ENCODE measurements at places on chromosomes 1 and 21. TPM values are rescaled to one million over a fixed set of nuclear protein-coding genes. Genes with fewer than 3 reads are reported as not detected.

DNA sequence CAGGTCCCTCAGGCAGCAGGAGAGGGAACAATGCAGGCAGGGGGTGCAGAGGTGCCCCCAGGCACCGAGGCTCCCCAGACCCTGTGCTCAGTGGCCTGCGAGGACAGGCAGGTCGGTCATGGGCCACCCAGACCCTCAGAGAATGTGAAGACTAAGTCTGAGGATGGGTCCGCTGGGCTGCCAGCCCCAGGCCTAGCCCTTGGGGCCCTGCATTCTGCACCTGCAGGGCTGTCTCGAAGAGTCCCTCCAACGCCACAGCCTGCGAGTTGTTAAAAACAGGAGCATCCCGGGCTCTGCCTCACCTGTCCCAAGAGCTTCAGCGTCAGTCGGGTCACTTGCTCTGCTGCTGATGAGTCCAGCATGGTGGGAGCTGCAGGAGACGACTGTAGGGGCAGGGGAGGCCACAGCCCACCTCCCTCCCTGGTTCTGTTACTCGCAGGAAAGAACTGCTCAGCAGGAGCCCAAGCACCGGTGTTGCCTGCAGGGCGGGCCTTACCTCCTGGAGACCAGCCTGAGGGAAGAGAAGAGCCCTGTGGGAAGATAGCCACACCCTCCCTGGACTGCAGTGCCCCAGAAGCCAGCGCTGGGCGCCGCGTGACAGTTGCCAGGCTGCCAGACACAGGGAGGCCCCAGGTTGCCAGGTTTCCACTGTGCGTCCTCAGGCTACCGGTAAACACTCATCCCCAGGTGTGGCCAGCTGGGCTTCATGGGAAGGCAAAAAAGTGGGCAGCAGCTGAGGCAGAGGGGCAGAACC is 5.8 kb downstream of the C21orf58 start:
- no peak for DNase-seq

GRCh38 chr1:186568221-186568620 is 107.3 kb upstream of the PDC start:
- DNase-seq = no peak

Gene AMY1B
- 0.33 TPM for polyA plus RNA-seq

Gene TFAP2E
- 0.31 TPM for polyA plus RNA-seq

GRCh38 chr1:232853994-232854797 is 49.0 kb downstream of the MAP10 start:
- DNase-seq = no peak

DNA sequence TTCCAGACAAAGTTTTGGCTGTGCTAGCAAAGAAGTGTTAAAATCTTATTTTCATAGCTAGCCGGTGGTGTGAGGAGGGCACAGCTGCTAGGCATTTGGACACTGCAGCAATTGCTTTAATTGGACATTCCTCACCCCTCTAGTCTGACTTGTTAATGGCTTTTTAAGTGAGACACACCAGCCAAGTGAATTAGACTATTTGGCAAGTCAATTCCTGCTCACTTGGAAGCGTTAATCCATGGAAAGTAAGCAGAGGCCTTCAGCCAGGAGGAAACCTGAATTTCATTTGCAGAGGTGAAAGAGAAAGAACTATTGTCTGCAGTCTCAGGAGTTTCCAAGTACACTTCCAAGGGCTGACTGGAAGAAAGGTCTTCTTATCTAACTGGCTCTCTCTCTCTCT is 175.7 kb downstream of the ST6GALNAC3 start:
- DNase-seq = peak; percentile 61

Gene PDZK1IP1
- polyA plus RNA-seq = 0.54 TPM

Gene KRTAP21-2
- not detected for polyA plus RNA-seq

Gene C1QB
- polyA plus RNA-seq = 12.2 TPM

Gene PDZK1
- polyA plus RNA-seq = 0.85 TPM

Gene ILDR2
- 1.4 TPM for polyA plus RNA-seq

DNA sequence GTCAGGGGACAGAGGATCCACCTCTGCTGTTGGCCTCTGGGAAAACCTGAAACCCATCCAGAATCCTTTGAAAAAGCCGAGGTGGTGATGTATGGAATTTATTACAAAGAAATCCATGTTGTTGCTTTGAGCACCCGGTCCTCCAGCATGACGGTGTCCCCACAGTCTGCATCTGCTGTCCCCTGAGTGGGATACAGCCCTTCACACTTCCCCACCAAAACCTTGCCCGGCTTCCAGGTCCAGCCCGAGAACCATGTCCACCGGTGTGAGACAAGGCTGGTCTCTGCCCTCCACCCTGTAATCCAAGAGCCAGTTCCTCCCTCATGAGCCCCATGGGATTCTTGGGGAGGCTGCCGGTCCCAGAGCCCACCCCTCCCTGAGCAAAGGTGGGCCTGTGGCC is 70.5 kb downstream of the STUM start:
- DNase-seq = no peak

Gene COA7
- 18.0 TPM for polyA plus RNA-seq

DNA sequence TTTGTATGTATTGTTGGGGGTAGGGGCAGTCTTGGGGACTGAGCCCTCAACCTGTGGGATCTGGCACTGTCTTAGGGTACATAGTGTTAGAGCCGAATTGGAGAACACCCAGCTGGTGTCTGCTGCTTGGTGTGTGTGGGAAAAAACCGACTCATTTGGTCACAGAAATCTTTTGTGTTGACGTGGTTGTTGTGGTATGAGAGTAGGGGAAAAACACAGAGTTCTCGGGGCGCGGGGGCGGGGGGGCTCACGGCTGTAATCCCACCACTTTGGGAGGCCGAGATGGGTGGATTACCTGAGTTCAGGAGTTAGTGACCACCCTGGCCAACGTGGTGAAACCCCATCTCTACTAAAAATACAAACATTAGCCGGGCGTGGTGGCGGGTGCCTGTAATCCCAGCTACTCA is 15.3 kb upstream of the SRSF10 start:
- no peak for DNase-seq

DNA sequence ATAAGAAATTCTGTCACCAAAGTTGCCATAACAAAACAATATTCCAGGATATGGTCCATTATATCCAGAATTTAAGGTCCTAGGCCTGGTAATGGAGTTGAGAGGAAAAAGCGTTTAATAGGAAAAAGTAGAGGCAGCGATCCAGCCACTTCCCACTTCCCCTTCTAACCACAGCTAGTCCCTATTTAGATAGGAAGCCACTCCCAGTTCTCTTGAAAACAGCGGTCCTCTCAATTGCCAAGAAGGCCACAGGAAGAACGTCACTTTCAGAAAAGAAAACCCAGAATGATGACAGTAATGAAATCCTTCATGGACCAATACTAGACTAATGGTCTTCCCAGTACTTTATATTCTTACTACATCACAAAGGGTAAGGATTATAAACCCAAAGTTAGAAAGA is 38.6 kb downstream of the ABL2 start:
- DNase-seq = no peak

GRCh38 chr1:25253911-25254310 is 6.7 kb upstream of the RSRP1 start:
- DNase-seq = no peak

GRCh38 chr1:198275597-198275996 is 118.8 kb downstream of the NEK7 start:
- DNase-seq = no peak

Gene TRIM17
- polyA plus RNA-seq = not detected

DNA sequence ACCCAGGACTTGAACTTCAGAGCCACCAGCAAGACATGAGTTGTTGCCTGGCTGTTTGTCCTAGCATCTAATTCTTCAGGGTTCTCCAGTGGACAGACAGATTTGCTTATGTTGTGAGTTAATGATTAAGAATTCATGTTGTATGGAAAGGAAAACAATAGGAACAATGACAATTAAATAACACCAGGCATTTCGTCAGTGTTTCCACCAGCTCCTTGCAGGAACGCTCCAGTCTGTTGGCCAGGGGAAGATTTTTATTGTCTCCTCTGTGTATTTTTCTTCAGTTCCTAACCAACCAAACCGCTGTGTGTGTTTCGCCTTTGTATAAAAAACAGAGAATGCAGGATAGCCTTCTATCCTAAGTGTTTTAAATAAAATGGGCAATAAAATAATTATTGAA is 64.4 kb upstream of the PTGFR start:
- peak; percentile 8 for DNase-seq

Gene RAB25
- polyA plus RNA-seq = not detected

Gene PHLDA3
- polyA plus RNA-seq = 14.8 TPM

Gene MROH9
- not detected for polyA plus RNA-seq

Gene METTL25B
- 26.5 TPM for polyA plus RNA-seq

Gene NR1I3
- 1.6 TPM for polyA plus RNA-seq

Gene KIAA1614
- 22.5 TPM for polyA plus RNA-seq

DNA sequence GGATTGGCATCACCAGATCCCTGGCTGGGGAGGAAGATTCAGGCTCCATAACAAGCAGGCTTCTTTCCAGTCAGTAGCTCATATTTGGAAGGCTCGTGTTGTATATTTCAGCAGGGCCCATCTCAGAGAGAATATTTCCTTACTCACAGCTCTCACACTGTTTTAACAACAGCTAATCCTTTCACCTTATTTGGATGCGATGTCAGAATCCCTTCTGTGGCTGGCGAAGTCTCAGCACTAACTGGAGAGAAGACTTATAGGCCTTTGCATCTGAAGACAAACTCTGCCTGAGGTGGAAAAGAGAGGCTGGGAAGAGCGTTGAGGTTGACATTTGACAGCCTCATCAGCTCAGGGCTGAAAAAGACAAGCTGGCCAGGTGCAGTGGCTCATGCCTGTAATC is 47.2 kb upstream of the CAPZB start:
- DNase-seq = no peak

DNA sequence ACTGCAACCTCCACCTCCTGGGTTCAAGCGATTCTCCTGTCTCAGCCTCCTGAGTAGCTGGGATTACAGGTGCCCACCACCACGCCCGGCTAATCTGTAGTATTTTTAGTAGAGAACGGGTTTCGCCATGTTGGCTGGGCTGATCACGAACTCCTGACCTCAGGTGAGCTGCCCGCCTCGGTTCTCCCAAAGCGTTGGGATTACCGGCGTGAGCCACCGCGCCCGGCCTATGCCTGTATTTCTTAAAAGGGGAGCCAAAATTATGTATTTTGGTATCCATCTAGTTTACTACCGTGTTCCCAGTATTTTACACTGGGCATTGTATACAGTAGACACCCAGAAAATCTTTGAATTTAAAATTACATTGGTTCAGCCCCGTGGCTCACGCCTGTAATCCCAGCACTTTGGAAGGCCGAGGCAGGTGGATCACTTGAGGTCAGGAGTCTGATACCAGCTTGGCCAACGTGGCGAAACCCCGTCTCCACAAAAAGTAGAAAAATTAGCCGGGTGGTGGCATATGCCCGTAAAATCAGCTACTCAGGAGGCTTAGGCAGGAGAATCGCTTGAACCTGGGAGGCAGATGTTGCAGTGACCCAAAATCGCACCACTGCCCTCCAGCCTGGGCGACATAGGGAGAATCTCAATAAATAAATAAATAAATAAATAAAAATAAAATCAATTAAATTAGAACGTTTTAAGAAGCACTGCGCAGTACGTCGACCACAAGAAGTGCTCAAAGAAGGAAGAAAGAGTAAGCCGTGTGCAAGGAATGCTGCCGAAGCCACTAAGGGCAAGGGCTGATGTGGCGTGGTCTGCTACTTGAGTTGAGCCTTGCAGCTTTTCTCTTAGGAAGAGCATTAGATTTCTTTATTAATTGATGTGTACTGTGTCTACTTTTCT is 1.5 kb upstream of the THRAP3 start:
- DNase-seq = no peak

- DNase-seq = no peak
Measured at GRCh38 chr1:76759950-76760349, 107.3 kb upstream of the ST6GALNAC5 start.

DNA sequence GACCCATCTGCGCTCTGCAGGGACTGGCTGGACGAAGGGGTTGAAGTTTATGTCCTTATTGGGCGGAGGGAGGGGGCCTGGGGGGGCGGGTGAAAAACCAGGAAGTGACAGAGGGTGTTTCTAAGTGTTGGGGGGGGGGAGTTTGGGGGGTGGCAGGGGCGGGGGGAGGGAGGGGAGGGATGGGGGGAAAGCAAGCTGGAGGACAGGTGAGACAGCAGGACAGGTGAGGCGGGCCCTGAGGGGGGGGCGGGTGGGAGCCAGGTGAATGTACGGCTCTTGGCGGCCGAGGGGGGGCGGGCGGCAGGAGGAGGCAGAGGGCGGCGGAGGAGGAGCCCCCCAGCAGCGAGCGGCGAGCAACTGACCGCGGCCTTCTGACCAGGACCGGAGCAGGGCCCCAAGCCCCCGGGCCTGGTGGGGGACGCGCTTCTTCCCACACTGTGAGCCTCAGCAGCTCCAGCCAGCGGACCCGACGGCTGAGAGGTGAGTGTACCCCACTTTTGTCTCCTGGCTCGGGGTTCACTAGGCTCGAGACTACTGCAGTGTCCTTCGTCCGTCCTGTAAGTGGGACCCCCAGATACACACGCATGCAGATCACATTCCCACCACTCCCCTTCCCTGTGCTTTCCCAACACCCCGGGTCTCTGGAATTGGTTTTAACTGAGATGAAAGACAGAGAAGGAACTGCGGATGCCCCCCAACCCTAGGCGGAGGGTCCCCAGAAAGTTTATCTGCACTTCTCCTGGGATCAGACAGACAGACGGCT is at the start of gene ZBTB7B:
Gene ZBTB7B (plus strand): TSS at position 339 of the 763 bp plus-strand sequence. CDS start 11,859 bp downstream, outside the sequence.
- no peak for DNase-seq

Gene ICOSLG
- polyA plus RNA-seq = 78.0 TPM

- DNase-seq = no peak
Measured at GRCh38 chr1:76682138-76682537, 185.1 kb upstream of the ST6GALNAC5 start.

GRCh38 chr21:43879348-43880110 is 14.5 kb downstream of the AGPAT3 start:
- DNase-seq = no peak

GRCh38 chr1:172776071-172776470 is 117.2 kb downstream of the FASLG start:
- no peak for DNase-seq

- DNase-seq = no peak
Measured at GRCh38 chr1:150106341-150106740, 38.8 kb downstream of the VPS45 start.

Gene SLC45A1
- not detected for polyA plus RNA-seq

GRCh38 chr1:201414051-201414738 is 7.3 kb downstream of the TNNI1 start:
- DNase-seq = no peak

All from muscle of arm (tissue), 14 donors.